NCI-H774 (cell line): ENCODE measurements at places on chromosomes 1 and 21.

DNA sequence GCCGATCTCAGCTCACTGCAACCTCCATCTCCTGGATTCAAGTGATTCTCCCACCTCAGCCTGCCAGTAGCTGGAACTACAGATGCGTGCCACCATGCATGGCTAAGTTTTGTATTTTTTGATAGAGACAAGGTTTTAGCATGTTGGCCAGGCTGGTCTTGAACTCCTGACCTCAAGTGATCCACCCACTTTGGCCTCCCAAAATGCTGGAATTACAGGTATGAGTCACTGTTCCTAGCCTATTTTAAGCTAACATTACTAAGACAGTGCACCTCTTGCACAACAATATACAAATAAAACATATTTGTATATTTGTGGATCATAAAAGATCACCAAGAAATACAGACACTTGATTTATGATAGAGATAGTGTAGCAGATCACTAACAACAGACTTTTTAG lies 139.1 kb downstream of the DUSP10 start:
- DNase-seq = no peak

- no peak for DNase-seq
Observed at GRCh38 chr1:204451352-204452124, 39.9 kb upstream of the PPP1R15B start.

DNA sequence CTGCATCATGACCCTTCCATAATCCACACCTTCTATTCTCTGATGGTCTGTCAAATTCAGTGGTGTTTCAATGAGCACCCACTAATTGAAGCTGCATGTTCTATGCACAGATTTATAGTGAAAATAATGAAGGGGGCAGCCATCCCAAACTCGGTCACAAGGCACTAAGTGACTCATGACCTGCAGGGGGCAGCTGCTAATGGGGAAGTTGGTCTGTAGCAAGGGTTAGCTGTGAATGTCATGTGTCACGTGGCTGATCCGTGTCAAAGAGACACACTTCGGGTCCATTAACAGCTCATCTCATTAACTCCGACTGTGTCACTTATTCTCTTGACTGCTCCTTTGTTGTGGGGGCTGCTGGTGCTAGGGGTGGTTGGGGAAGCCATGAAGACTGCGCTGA lies 306.6 kb downstream of the PCP4 start:
- no peak for DNase-seq

DNA sequence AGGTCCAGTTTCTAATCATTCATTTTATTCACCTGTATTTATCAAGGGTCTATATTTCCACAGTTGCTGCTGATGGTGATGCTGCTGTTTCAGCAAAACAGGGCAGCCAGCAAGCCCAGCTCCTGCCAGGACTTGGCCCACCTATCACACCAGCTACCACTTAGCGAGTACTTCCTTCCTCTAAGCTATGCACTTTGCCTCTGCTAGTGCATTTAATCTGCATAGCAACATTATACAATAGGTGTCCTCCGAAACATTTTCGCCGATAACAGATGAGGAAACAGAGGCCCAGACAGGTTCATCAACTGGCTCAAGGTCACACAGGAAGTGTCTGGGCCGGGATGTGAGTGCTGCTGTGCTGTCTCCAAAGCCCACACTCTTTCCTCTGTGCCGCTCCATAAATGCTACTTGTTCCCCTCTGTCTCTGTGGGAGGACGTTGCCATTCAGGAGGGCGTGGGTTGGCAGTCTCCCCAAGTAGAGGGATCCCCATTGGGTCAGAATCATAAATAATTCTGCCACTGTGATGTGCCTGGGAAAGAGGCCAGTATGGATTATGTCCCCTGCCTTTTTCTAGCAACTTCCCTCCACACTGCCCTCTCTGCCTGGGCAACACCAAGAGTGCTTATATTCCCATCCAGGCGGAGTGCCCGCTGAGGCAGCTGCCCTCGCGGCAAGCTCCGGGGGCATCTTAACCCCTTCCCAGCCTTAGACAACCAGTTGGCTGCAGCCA lies 9.4 kb upstream of the PLEKHA6 start:
- no peak for DNase-seq

DNA sequence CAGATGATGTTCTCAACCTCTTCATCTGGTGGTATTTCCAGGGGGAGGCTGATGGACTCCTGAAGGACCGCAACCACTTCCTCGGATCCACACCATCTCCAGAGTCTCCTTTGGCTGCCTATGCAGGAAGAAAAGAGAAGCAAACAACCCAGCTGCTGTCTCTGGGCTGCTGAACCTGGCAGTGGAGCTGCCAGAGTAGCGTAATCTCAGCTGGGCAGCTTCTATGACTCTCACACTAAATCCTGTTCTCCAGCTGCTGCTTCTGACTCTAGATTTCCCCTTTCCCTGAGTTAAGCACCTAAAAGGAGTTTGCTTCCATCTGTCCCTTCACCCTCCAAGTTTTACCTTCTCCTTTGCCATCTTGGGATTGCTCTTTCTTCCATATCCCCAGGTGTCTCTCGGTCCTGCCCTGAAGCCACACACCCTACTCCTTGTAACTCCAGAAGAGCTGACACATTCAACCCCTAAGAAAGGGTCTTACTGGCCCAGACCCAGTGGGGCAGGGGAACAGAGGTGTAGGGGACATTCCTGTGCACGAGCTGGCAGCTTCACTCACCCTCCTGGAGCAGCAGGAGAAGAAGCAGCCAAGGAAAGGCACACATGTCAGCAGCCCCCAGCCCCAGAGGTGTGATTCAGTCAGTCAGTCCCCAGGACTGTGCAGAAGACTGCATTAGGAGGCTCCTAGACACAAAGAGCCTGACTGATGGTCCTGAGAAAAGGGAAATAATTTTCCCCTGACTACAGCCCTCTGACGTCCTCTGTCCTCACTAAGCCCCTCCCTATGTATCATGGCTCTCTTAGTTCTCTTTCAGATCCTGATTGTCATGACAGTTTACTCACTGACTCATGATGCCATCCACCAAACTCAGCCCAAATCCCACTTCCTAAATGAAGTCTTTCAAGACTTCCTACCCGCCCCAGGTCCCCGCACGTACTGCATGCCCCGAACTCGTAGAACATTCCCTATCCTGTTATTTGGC lies at the start of gene SLAMF9:
Gene SLAMF9 (minus strand): TSS at position 702 of the 980 bp plus-strand sequence. CDS start 100 bp downstream, at position 602.
- no peak for DNase-seq

DNA sequence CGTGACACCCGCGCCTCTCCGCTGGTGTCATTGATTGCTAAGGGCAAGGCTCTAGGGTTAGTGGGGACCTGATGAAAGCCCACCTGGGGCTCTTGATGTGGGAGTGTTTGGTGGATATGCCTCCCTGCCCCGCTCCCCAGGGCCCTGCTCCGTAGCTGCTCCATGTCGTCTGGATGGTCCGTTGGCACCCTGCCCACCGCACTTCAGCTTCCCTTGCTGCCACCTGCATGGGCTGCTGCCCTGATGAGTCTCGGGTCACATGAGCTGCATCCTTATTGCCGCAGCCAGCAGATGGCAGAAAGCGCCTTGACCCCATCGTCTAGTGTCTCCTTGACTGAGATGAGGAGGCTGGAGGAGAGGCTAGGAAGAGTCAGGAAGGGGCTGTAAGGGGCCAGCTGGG lies 439.4 kb downstream of the CAMTA1 start:
- DNase-seq = no peak

DNA sequence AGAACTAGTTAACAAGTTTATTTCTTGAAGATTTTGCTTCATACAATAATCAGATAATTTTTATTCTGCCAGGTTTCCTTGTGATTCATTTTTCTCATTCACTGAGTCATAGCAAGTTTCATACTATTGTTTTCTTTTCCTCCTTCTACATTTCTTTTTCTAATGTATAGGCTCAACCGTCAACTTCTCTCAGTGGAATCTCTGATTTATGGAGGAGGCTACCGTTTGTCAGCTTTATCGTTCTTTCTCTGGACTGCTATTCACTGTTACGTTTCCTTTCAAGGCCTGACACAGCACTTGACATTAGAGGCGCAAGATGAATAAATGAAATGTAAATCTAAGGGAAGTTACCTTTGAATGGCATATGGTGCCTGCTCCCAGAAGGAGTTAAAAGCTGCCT lies 284.3 kb upstream of the NR5A2 start:
- no peak for DNase-seq

GRCh38 chr1:222037720-222038119 lies 295.8 kb upstream of the DUSP10 start:
- DNase-seq = no peak

- no peak for DNase-seq
Observed at GRCh38 chr1:62800825-62801306, 16.9 kb downstream of the ATG4C start.

- DNase-seq = no peak
Observed at GRCh38 chr1:27238032-27238431, 3.6 kb downstream of the WDTC1 start.

DNA sequence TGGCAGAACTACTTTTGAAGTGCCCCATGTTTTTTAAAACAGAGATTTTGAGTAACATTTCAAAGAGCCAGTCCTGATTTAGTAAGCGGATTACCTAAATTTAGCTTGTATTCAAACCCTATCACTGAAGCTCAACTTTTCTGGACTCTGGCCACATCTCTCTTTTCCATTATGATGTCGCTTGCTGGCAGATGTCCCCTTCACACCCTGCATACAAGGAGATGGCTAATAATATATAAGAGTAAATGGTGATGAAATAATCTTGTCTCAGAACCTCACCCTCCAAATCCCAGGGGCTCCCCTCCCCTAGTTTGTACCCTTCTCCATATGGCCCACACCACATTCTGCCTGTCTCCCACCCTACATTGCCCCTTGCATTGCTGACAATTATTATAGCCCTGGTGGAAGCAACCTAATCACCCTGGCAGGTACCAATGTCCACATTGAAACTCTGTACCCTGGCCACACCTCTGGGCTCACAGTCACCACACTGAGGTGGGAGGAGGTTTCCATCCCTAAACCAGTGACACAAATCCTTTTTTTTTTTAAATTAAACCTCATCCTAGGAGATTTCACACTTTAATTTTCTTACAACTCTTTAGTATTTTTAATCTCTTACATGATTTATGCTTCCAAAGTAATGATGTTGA lies 106.0 kb upstream of the SYT6 start:
- DNase-seq = no peak

DNA sequence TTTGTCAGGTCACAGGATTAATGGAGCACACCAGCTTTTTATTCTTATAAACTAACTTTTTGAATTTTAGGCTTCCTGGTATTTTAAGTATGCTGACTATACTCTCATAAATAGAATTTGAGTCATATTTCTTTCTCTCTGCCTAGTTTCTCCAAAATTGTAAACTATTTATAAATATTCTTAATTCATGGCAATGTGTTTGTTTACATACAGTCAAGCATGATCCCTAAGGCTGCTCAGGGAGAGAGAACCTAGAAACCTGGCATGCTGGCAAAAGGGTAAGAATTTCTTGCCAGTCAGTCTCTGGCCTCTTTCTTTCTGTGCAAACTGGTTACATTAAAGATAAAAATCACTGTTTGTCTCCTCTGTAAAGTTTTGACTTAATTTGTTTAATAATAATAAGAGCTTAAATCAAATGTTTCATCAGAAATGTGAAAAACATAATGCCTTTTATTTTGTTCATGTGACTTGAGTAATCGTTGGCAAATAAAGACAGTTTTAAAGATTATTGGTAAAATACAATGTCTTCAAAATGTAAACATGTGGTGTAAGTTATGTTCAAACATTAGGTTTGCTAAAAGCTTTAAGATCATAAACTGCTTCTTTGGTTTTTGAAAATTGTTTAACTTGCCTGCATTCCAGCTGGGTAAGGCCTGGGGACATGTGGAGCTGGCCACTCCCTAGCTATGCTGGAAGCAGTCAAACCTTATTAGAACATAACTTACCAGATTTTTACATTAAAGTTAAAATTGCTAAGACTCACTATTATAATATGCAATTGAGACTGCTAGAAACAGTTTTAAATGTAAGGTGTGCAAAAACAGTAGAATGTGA lies 1401.7 kb downstream of the NCAM2 start:
- DNase-seq = no peak

DNA sequence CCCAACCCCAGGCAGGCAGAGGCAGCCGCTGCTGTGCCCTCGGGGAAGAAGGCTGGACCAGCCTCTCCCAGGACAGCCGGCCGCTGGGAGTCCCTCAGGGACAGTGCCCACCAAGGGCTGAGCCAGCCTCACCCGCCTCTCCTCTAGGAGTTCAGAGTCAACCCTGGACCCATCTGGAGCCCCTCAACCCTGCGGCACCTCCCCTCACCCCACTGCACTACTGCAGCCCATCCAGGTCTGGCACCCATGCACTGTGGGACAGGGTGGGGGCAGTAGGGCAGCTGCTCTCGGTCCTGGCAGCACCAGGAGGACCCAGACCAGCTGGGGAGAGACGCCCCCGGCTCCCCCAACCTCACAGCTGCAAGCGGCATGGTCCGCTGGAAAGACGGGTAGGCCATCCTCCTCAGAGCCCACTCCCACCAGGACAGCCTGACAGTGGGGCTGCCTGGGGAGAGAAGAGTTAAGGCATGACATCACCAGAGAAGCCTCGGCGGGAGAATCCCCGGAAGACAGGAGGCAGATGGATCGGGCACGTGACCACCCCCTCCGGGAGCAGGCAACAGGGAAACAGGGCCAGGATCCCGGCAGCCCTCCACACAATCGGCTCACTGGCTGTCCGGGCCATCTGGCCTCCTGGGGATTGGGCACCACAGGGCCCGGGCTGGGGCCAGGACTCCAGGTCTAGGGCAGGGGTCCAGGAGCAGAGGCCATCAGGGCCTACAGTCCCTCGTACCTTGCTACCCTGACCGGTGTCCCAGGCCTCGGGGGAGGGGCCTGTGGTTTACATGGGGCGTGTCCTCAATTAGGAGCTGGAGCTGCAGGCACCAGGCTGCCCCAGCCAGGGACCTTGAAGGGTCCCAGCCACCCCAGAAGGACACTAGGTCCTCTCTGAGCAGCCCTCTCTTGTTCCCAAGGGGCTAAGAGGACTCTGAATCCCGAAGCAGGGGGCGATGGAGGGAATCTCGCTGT lies 3.1 kb downstream of the ACAP3 start:
- DNase-seq = no peak

DNA sequence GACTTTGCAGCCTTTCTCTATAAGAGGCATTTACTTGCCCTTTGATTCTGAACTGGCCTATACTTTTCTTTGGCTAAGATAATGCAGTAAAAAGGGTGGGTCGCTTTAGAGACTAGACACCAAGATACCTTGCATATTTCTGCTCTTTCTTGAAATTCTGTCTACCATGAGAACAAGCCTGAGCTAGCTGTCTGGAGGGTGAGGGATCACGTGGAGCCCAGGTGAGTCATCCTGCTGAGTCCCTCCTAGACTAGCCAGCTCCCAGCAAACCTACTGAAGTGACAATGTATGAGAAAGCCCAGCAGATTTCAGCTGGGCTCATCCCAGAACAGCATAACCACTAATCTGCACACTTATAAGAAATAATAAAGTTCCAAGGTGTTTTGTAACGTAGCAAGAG lies 408.0 kb upstream of the KAZN start:
- DNase-seq = no peak

DNA sequence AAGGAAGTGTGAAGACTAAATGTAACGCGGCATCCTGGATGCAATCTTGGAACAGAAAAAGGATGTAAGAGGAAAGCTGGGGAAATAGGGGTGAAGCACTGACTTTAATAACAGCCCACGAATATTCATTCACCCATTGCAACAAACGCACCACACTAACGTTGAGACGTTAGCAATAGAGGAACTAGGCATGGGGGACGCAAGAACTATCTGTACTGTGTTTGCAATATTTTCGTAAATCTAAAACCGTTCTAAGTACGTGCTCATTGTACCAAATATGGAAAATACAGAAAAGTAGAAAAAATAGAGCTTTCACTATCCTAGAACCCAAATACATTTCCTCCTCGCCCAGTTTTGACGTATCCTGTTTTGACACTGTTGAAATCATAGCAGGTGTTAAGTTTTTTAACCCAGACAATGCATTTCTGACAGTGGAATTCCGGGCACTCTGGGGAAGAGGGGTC lies 3.9 kb downstream of the LAPTM5 start:
- DNase-seq = no peak
